Effector memory CD4-positive, alpha-beta T cell (primary cell): ENCODE measurements at places on chromosomes 2 and 18.

- DNase-seq, result no peak
Observed at GRCh38 chr2:81901017-81901416, 1596.5 kb upstream of the LRRTM1 start.

DNA sequence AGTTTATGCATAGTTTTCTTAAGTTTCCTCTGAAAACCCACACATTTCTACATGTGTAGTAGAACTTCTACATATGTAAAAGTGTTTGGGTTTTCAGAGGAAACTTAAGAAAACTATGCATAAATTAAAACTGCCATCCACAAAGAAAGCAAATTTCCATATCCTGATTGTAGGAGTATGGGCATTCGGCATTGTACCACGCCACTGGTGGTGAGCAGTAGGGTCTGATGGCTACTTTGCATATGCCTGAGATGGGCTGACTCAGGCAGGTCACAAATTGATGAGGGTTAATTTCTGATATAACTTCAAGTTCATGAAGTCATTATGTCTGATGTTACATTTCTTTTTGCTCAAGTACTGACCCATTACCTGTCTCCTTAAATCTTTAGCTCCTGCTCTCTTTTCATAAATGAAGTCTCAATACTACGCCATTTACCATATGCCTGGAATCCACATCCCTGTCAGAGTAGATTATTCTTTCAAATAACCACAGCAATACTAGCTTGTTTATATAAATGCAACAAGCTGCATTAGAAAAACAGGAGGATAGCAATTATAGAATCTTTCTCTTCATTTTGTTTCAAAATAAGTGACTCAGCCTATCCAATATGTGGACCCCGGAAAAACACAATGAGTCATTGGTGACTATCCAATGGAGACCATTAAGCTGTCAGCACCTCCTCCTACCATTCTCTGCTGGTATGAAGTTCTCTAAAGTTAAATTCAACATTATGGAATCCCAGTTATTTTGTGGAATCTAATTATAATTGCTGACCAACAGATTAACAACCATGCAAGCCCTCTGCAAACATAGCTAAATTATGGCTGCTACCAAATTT, 355.2 kb upstream of the UBE2E3 start:
- DNase-seq, result no peak

GRCh38 chr2:53631313-53632125, 136.1 kb upstream of the CHAC2 start:
- no peak for DNase-seq

DNA sequence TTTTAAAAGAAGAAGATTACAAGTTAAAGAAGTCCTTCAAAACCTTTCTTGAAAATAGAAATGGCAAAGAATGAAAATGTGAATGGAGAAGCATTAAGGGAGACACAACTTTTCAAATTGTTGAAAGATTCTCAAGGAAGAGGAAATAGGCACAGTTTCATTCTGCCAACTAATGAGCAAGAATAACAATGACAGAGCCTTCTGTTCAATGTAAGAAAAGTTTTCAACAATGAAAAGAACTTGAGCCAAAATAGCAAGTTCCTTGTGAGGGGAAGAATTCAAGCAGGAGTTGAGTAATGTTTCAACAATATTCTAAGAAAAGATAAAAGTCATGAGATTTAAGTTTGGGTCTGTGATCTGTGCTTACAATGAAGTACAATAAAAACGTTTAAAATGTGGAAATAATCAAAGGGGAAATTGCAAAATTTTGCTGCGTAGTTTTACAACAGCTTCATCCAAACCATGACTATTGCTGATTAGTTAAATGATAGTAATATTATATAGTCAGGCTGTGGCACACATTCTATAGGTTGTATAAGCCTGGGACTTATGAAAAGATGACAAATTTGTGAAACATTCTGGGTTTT, 122.6 kb downstream of the METTL4 start:
- DNase-seq, result no peak

DNA sequence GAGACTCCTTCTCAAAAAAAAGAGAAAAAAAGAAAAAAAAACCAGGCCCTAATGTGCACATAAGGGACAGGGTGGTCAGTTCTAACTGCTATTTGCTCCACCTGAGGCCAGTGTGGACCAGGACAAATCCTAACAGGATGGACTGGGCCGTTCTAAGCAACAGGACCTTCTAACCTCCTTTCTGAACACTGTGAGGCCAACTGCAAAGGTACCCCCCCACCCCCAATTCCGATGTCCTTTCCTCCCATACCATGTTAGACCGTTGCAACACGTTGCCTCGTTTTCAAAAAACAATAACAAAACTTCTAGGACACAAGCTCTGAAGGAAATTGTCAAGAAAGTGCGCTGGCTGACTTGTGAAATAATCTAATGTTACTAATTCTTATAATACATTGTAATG, 1.2 kb downstream of the THAP4 start:
- DNase-seq, result no peak

DNA sequence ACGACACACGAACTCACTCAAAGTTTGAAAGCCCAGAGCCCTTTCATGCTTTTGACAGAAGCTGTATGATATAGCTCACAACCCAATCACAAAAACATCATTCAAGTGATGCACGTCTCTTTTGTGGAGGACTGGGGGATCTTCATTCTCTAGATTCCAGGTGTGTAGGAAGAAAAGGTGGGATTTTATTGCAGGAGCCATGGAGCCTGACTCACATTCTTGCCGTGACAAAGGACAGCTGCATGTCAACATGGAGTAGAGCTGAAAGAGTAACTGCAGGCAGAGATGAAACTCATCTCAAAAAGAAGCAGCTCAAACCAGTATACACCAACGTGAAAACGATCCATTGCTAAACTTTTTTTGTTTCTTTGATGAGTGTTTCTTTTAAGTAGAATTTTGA, 50.9 kb upstream of the PDE1A start:
- no peak for DNase-seq
